ENCODE measurements at places on chromosomes 16 and 17. TPM values are rescaled to one million over a fixed set of nuclear protein-coding genes. Genes with fewer than 3 reads are reported as not detected.

DOK4 gene
- total RNA-seq: 1.0 TPM

ZNRF1 gene
- total RNA-seq: 26.0 TPM

DNA sequence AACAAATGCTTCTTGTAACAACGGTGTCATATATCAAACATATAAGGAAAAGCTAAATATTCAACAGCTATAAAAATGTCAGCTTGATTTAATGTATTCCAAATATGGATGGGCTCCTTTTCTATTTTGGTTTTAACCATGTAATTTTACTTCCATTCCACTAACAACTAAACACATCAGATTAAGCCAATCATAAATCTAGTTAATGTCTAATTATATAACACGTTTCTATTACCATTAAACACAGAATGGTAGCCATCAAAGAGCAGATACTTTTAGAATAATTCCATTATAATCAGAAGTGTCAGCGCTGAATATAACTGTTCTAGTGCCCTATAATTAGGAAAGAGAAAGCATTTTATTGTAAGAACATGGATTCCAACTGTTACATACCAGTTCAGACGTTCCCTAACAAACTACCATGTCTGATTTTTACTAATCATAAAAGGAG lies 10.0 kb downstream of the CMC2 start:
- DNase-seq: no peak

DNA sequence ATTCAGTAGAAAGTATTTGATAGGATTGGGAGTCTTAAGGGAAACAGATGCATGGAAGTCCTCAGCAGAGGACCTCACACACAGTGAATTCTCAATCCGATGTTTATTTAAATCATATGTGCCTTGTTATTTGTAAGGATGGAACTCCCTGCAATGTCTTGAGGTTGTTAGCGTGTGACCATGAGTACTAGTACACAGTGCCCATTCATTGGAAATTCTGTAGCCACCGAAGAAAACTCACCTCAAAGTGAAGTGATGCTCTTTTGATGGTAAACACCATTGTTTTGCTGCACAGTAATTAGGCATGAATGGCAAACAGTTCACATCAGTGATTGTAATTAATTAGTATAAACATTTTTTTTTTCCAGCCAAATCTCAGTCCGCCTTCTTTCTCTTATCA lies 173.6 kb downstream of the MSI2 start:
- no peak for DNase-seq

DNA sequence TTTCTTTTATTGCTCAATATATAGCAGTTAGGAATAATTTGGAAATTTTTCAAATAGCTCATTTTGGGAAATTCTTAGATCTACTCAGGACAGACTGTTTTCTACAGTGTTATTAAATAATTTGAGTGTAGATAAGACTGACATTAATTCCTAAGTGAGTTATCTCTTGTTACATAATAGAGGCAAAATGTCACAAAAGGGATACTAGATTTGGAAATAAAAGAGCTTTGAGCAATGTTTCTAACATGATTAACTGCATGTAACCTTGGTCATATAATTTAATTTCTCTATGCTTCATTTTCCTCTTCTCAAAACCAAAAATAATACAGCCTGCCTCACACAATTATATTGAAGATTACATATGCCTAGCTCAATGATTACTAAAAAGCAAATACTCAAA lies 16.3 kb upstream of the KIF2B start:
- DNase-seq: no peak

LAT gene
- 19.8 TPM for total RNA-seq

C16orf54 gene
- total RNA-seq: 0.32 TPM

DNA sequence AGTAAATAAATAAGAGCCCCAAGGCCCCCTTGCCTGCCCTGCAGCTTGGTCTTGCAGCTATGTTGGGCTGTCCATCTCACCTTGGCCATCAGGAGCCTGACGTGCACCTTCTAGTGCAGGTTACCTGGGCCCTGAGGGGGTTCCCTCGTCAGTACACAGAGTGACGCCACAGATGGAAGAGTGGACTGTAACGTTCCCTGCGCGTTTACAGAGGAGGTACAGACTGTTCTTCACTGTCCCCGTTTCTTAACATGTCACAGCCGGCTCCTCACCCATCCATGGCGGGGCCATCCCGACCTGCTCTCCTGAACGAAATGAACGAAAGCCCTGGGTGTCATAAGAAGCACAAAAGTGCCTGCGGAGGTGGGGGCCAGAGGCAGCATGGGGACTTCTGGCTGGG lies 15.9 kb upstream of the FASN start:
- no peak for DNase-seq

DNA sequence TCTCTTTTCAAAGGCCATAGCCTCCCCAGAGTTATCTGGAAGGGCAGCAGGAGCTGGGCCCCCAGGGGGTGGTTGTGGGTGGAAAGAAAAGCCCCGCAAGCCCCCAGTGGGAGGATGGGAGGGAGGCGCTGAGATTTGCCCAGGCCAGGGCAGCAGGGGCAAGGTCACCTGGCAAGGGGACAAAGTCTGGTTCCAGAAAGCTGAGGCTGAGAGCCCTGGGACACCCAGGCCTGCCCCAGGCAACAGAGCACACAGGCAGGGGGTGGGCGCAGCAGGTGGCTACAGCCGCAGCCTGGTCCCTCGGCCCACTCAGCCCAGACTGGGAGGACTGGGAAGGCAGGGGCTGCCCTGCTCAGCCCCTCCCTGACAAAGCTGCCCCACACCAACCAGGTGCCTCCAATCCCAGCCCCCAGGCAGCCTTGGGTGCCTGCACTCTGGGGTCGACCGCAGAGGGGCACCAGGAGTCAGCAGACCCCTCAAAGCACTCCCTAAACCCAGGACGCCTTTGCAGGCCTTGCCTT lies 23.7 kb upstream of the GSG1L start:
- no peak for DNase-seq

LDHD gene
- total RNA-seq: 0.83 TPM

SPATA33 gene
- 18.2 TPM for total RNA-seq

CAMKK1 gene
- total RNA-seq: 2.7 TPM

Measured in OCI-LY7 (cell line).